ENCODE measurements at places on chromosomes 5 and 9.

- DNase-seq, result no peak
These were observed 736.7 kb upstream of the WWC1 start for GRCh38 chr5:167554564-167555290.

- no peak for DNase-seq
These were observed 3.3 kb upstream of the CDC20B start for GRCh38 chr5:55176176-55176818.

DNA sequence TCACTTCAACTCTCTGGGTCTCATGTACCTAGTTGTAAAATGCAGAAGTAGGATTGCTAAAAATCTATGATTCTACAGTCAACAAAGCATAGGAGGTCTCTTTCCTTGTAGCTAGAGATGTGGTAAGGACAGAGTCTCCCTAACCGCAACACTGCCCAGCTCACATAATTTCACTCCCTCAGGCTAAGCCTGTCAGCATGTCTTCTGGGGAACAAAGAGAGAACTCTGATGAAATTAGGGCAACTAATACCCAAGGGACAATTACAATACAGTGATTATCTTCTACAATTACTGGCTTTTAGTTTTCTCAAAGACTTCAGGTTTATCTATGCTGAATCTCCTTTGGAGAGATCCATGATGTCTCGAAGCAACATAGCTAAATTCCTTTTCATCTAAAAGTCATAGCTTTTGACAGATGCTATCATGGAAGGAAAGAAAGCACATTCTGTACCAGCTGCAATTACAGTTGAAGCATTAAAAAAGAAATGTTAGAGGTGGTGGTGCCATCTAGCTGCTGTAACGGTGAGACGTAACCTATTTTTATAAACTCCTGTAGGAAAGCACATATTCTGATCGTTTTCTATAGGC lies 141.1 kb upstream of the TARS1 start:
- no peak for DNase-seq

GRCh38 chr5:160311491-160312133 lies 752 bp downstream of the CCNJL start:
- no peak for DNase-seq

GRCh38 chr9:19161257-19162025 lies 34.1 kb upstream of the PLIN2 start:
- no peak for DNase-seq

DNA sequence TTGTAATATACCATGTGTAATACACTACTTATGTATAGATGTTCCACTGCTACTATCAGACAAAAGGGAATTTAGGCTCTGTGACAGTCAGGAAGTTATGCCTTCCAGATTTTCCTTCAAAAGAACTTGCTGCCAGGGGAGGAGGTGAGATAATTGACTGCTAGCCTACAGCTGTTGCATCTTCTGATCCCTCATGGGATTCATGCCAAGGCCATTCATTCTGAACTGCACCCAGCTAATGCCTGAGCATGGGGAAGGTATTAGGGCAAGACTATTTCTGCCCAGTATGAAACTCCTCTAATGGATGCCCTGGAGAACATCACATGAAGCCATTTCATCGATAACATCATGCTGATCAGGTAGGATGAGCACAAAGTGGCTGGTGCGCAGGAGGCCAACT lies 746.5 kb upstream of the ZNF608 start:
- no peak for DNase-seq

- DNase-seq, result no peak
These were observed 8.0 kb downstream of the GLIPR2 start for GRCh38 chr9:36144309-36145232.

- no peak for DNase-seq
These were observed 105.8 kb upstream of the PCSK1 start for GRCh38 chr5:96538808-96539250.

DNA sequence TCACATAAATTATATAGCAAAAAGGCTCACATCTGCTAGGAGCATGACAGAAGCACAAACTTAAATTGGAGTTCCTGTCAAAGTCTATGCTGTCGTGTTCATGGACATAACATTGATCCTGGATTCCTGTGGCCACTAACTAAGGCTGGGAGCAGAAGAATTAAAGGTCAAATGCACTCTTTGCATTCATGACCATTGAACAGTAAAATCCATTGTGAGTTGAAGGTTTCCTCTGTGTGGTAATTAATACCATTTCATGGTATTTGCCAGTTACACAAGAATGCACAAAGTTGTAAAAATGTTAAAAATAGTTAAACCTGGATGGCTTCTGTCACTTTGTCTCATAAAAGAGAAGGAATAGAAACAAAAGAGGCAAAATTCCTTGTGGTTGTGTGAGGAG lies 242.6 kb downstream of the NPR3 start:
- no peak for DNase-seq

DNA sequence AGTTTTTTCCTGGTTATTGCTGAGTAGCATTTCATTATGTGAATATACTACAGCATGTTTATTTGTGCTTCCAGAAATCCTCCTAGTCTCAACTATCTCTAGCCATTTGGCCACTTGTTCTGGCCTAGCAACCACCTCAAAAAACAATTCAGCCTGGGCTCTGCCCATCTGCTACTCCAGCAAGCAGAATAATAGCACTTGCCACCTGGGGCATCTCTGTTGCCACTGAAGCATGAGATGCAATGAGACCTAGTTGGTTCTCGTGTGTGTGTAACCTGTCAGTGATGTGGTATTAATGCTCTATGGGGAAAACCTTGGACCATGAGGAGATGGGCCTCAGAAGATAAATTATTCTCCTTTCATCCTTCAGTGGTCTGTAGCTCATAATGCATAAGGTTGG lies 129.5 kb downstream of the RNF180 start:
- DNase-seq, result no peak

GRCh38 chr9:74887041-74887980 lies at the start of gene TRPM6:
TSS of gene TRPM6 (minus strand) at chr9:74887921. CDS start at chr9:74887856, 65 bp downstream.
- DNase-seq, result peak; percentile 46

DNA sequence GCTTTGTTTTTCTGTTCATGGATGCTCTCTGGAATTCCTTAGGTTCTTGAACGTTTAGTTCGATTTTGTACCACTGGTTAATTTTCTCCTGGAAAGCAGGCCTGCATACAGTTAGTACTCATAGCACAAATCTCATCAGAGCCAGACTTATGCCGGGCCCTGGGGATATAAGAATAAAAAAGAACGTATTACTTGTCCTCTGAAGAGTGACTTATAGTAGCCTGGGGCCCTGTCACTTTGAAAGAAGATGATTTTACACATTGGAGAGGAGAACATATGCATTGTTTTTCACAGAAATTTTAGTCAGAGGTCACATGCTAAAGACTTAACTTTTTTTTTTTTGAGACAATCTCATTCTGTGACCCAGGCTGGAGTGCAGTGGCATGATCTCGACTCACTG lies 50.3 kb downstream of the ZNF462 start:
- DNase-seq, result no peak

DNA sequence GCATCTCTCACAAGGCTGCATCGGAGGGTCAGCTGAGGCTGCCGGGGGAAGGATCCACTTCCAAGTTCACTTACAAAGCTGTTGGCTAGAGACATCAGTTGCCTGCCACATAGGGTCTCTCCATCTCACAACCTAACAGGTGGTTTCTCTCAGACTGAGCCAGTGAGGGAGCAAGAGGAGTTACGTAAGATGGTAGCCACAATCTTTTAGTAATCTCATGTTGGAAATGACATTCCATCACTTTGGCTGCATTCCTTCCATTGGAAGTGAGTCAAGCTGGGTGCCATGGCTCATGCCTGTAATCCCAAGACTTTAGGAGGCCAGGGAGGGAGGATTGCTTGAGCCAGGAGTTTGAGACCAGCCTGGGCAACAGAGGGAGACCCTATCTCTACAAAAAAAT lies 7.4 kb upstream of the GRK6 start:
- DNase-seq, result no peak

- no peak for DNase-seq
These were observed 57.7 kb downstream of the MAPKAP1 start for GRCh38 chr9:125649315-125649714.

DNA sequence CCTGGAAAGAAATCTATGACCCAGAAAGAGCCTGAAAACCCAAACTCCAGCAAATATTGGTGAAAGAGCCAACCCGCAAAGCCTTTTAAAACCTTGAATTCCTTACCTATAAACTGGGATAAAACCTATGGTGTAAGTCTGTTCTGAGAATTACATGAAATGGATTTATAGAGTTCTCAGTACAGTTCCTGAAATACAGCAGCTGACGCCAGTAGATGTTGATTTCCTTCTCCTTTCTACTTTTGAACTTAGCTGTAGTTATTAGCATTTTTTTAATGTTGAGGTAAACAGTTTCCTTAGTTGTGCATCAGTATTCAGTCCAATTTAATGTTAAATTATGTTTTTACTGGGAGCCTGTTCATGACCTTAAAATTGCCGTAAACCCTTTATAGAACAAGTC lies 3.7 kb downstream of the SPIN1 start:
- no peak for DNase-seq

DNA sequence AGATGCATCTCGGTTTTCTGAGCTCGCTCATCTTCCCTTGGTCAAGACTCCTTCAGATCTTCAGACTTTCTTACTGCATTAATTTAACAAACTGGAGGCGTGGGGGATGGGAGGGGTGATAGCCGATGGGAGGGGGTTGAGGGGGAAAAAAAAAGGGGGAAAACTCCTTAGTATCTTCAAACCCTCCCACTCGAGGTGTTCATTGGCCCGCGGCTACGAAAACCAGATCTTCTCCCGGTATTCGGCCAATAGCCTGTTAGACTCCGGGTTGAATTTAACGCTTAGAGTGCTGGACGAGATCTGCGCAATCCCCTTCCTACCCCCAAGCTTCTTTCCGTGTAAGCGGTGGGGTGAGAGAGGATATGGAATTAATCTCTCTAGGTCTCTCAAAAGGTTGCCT lies 689 bp upstream of the GLRA1 start:
- DNase-seq, result no peak

- DNase-seq, result no peak
These were observed 133.4 kb downstream of the TRPM3 start for GRCh38 chr9:70987986-70988385.

GRCh38 chr9:752201-752600 lies 89.3 kb upstream of the DMRT1 start:
- no peak for DNase-seq

GRCh38 chr9:124353811-124354274 lies 61.4 kb downstream of the PSMB7 start:
- no peak for DNase-seq

DNA sequence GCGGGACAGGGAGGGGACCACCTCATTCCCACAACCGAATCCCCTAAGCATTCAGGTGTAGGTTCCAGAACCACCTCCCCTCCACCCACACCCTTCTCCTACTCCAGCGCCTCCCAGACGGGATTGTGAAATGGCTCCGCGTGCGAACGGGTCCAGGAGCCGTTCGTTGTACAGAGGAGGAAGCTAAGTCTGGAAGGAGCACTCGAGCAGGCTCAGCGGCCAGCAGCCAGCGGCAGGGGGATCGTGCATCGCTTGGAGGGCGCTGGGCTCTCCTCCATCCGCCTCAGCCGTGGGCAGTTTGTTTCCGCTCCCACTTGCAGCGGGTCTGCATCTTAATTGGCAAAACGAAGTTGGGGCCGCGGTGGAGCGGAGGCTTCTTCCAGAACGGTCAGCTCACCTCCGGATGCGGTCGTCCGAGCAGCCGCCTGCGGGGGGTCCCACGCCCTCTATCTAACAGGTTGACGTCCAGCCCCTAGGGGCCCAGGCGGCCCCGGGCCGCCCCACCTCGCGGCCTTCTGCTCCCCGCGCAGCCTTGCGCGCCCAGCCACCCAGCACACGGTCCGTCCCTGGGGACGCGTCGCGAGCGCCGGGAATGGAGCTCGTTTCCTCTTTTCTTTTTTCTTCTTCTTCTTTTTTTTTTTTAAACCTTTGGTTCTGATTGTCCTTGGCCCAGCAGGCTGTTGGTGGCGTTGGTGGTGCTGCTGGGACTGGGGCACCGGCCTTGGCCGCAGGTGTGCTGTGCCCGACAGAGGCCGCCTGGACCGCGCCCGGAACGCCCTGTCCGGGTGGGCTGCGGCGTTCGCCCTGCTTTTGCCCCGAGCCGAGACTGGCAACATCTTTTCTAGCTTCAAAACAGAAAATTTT lies 3.9 kb upstream of the BARX1 start:
- no peak for DNase-seq

DNA sequence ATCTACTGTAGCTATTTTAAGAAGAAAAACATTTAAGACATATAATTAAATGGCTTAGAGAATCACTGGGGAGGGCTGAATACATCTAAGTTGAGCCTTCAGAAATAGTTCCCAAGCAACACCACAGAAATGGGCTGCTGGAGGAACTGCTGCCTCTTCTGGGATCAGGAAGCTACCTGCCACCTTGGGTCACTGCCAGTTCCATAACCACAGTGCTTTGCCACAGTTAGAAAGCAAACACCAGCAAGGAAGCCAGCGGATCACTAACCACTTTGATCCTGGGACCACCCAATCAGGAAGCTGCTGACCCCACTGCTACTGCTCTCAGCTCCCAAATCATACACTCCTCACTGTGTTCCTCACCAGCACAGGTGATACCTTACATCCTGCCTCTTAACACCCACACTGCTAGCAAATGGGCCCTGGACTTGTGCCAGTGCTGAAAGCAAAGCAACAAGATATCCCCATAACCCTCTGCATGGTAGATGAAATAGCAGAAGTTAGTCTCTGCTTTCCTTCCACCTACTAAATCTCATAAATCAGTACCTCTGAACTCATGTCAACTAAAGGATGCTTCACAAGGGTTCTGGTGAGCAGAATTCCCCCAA lies 346.9 kb downstream of the DEPDC1B start:
- DNase-seq, result no peak

GRCh38 chr5:178462076-178462475 lies 128.1 kb downstream of the COL23A1 start:
- DNase-seq, result no peak

DNA sequence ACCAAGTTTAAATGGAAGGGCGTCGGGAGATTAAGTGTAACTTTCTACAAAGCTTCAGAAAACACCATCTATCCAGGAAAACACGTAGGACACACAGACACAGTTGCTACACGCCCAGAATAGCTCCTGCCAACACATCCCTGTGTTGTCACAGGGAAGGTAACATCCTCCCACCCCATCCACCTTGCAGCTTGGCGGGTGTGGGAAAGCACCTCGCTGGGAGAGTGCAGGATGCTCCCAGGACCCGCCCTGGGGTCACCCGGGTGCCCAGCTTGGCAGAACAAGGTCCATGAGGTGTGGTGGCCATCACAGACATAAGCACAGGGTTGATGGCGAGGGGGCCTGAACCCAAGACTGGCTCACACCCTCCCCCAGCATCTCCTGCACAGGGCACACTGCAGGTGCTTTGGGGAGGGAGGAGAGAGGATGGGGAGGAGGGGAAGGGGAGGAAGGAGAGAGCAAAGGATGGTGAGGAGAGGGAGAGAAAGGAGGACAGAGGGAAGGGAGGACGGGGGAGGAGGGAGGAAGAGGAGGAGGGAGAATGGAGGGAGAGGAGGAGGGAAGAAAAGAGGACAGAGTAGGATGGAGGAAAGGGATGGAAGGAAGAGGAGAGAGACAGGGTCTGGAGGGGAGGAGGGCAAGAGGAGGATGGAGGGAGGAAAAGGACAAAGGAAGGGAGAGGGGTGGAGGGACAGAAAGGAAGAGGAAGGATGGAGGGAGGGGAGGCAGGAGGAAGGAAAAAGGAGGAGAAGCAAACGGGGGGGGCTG lies 37.2 kb downstream of the GOLM1 start:
- DNase-seq, result no peak

GRCh38 chr5:170426149-170426767 lies 37.1 kb upstream of the KCNMB1 start:
- no peak for DNase-seq

- no peak for DNase-seq
These were observed 7.5 kb upstream of the CCDC69 start for GRCh38 chr5:151231359-151231758.

All from hindlimb muscle (tissue), 1 donor.